Thoracic aorta (tissue), 2 donors: ENCODE measurements at places on chromosomes 16 and 17.

DNA sequence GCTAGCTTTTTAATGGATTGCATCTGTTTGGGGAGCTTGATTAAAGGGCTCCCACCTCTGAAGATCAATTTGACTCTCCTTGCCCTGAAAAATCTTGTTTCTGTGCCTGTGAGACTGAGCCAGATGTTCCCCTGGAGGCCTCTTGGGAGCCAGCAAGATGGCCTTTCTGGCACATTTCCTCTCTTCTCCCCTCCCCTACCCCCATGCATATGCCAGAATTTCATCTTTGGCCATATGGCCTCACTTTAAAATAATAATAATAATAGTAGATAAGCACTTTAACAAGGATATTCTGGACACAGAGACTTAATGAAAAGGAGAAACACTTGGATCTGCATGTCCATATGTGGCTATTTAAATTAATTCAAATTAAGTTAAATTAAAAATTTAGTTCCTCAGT, 144.1 kb upstream of the CES5A start:
- no peak for DNase-seq

- DNase-seq, result no peak
Observed at GRCh38 chr16:89482817-89483205, 7.5 kb downstream of the ANKRD11 start.

DNA sequence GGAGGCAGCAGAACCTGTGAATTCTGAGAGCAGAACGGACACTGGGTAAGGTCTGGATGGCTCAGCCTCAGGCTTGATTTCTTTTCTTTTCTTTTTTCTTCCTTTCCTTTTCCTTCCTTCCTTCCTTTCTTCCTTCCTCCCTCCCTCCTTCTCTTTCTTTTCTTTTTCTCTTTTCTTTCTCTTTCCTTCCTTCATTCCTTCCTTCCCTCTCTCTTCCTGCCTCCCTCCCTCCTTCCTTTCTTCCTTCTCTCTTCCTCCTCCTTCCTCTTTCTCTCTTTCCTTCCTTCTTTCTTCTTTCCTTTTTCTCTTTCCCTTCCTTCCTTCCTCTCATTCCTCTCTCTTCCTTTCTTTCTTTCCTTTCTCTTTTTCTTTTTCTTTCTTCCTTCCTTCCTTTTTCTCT, 38.0 kb downstream of the OR3A1 start:
- DNase-seq, result no peak

DNA sequence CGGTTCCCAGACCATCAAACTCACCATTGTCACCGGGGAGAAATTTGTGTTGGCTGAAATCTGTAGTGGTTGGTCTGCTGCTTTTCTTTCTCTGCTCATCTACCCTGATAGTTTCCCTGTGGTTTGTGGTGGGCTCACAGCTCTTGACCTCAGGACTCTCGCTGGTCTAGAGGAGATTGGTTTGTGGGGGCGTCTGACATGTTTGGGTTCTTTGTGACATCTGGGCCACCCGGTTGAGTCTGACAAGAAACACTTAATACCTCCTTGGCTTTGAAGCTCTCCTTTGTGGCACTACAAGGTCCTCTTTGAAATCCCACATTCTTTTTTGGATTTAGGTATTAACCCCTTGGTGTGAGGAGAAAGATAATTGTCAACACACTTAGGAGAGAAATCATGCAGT, 662.0 kb downstream of the WWOX start:
- DNase-seq, result no peak

DNA sequence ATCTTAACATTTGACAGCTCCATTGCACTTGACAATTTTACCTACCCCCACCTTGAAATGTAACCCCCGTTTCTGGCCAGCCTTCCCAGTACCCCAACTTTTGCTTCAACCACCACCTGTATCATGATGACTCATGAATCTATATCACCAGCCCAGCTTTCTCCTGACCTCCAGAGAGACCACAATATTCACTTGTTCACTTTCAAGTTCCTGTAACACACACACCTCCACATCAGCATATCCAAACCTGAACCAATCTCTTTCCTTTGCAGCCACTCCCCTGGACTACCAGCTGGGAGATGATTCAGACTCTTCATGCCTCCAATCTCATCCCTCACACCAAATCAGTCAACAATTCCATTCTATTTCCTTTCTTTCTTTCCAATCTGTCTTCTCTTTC, 8.0 kb downstream of the SMG6 start:
- DNase-seq, result no peak

DNA sequence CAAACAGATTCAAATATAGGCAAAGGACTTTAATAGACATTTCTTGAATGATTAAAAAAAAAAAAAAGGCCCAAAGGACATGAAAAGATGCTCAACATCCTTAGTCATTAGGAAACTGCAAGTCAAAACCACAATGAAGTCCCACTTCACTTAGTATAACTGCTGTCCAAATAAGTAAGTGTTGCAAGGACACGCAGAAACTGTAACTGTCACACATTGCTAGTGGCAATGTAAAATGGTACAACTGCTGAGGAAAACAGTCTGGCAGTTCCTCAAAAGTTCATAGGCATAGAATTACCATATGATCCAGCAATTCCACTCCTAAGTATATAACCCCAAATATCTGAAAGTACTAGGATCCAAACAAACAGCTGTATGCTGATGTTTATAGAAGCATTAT, 112.7 kb downstream of the BRIP1 start:
- no peak for DNase-seq

DNA sequence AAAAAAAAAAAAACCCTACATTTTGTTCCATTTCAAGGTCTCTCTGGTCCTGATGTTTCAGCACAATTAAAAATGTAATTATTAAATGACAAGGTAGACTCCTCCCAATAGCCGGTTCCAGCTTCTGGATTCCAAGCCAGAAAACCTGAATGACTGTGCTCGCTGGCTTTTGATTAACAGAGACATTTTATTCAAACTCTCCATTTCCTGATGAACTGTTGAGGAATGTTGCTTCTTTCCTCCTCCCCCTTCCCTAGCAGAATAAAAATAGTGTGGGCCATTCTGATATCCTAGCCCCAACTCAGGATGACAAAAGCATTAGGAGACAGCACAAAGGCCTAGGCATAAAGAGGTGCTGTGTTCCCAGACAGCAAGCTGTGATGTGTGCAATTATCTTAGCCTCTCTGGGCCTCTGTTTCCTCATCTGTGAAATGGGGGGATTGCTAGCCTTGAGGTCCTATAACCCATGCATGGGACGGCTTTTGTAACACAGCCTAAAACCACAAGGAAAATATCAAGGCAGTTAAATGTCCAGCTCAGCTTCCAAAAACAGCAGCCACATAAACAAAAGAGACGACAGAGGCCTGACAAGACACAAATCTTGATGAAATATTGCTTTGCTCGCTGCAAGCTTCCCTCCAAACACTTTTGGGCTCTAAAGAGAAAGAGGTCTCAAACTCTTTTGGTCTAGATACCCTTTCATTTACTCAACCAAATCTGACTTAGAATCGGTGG, 127.2 kb upstream of the RCVRN start:
- DNase-seq, result no peak

DNA sequence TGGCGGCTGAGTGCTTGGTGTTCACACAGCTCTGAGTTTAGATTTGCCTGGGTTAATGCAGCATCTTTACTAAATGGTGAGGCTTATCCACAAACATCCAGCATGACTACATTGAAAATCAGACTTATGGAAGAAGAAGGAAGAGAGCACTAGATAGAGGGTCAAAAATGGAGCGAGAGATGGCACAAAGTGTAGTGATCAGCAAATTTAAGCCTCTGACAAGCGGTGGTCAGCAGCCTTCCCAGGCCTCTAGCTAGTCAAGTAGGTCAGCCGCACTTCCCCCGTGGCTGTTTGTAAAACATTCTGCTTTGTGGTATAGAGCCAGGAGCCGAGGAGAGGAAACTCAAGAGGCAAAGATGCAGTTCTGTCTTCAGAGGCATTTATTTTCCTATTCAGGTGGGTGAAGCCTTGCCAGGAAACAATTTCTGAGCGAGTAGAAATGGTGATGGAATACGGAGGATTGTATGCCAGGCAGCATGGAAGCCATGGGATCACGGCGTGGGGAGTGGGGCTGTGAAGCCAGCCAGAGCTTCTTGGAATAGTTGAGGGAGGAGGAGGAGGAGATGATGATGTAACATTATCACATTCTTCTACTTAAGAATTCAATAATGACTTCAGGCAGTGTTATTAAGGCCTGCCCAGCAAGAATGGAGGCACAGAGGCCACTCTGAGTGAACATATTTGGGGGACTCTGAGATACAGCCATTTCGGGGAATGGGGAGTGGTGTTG, 118.9 kb downstream of the MSI2 start:
- no peak for DNase-seq

- DNase-seq, result no peak
Observed at GRCh38 chr17:38591759-38592241, 14.0 kb downstream of the SRCIN1 start.

GRCh38 chr16:1413684-1414531, 596 bp downstream of the UNKL start:
- DNase-seq, result no peak

DNA sequence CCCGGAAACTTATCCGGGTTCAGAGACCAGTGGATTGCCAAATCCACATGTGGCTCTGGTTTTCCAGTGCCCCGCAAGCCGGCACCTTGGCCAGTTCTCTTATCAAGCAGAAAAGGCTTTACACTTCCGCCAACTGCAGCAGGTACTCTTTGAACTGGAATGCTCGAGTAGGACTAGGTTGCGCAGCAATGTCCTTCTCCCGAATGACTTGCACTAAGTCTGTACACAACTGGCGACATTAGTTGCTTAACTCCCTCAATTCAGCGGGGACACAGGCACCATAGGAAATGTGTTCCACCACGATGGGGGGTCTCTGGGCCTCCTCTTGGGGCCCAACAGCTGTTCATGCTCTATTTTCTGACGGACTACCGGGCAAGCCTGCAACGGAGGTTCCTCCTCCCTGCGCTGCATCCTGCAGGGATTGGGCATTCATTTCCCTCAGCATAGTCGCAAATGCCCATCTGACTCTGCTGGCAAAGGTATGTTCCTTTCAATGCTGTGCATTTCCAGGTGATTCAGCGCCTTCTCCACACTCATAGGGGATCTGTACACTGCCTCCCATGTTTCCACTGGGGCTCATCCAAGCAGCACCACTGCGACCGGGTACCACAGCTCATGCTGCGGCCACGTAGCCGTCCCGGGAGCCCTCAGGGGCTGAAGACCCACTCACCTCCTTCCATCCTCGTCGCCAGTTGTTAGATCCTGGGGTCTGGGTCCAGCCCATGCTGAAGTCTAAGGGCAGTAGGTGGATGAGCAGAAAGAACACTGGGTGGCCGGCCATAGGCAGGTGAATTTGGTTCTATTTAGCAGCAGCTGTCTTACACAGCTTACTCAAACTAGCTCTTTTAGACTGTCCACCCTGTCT, 34.2 kb upstream of the APPBP2 start:
- no peak for DNase-seq

DNA sequence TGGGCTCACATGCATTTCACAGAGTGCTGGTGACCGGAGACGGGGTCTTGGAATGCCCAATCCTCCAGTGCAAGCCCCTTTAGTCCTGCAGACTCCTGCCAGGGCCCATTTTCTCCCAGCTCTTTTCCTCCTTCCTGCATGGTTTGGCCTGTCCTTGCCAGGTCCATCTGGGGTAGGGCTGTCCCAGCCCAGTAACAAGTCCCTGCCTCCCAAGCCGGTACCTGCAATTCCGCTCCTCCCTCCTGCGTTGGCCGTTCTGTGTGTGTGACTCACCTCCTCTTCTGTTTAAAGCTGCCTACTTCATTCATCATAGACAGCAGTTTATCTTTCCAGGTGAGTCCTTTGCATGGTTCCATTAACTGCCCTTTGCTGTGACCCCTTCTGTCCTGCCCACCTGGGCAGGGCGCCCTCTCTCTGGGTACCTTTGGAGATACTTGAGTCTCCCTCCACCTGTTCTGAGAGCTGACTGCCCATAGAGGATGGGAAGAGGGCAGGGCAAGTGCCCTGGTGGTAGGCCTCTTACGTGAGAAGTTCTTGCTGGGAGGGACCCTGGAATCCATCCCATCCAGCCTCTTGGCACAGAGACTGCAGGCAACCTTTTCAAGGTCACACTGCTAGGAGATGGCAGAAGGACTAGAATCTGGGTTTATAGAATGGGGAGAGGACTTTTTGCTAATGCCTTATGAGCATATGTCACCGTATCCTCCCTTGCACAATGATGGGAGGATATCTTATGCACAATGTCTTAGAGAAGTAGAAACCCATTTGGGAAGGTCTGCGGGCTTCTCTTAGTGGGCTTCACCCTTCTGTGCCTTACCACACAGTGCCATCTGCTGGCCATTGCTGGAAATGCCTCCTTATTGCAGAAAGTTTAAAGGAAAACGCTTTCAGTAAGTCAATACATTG, 29.7 kb upstream of the LGALS9 start:
- DNase-seq, result peak; percentile 70

- DNase-seq, result no peak
Observed at GRCh38 chr16:29961127-29961478, 776 bp upstream of the TMEM219 start.

DNA sequence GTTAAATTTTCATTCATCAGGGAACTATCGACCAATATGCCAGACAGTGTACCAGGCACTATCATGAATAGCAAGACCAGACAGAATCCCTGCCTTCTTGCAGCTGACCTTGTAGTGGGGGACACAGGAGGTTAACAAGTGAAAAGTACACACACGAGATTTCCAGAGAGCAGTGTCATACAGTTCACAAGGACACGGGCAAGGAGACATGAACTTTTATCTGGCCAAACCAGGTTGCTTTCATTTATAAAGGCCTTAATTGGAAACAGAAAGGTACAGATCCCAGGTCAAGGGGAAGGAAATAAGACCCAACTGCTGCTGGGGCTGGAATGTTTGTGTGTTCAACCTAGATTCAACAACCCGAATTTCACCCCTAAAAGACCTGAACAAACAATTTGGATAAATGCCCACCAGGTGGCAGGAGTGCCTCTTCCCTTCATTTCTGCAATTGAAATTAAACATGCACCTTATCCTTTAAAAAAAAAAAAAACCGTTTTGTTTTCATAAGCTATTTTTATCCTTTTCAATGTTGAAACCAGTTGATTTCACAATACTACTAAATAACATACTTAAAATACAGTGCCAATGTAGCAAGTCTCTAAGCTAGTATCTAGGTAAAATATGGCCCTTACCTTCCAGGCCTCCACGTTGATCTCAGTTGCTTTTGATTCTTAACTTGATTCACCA, 65.9 kb downstream of the EMP2 start:
- DNase-seq, result no peak

DNA sequence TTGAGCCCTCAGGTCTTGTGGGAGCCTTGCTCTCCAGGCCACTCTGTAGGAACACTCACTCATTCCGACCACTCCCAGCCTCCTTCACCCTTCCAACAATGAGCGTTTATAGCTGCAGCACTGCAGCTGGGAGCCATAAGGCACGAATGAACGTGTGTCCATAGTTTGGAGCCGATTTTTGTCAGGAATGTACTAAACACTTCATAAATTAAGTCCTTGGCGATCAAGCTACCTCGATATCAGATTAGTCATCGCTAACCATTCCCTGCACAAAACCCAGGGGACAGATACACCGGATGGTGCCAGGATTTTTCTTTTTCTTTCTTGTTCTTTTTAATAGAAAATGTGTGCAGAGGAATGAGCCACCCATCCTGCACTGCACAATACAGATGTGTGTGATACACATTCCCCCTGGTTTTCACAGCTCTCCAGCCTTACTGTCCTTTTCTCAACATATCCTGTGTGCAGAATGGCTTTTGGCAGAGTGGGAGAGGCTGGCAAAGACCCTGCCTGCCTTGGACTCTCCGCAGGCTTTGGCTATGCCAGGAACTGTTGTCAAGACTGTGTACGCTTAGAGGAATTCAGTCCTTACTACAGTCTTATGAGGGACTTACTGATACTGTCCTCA, 68.4 kb upstream of the ELAC2 start:
- DNase-seq, result no peak

GRCh38 chr16:60142619-60143347, 1408.7 kb upstream of the GOT2 start:
- DNase-seq, result no peak

- DNase-seq, result no peak
Observed at GRCh38 chr17:75199886-75200618, 5.4 kb upstream of the NUP85 start.

- no peak for DNase-seq
Observed at GRCh38 chr17:41008811-41009210, at the start of gene KRTAP3-1. Gene KRTAP3-1, minus strand, starts transcription at chr17:41009128. Its CDS starts 54 bp downstream, at chr17:41009074.
